ENCODE measurements at places on chromosomes 6 and 20.

- no peak for DNase-seq
These were observed 159.5 kb upstream of the MAFB start for GRCh38 chr20:40848526-40848925.

- DNase-seq: no peak
These were observed 24.3 kb downstream of the ARHGAP18 start for GRCh38 chr6:129685662-129686031.

GRCh38 chr20:12592756-12593155 is 416.0 kb upstream of the SPTLC3 start:
- no peak for DNase-seq

GRCh38 chr6:149054559-149055194 is 262.8 kb upstream of the TAB2 start:
- no peak for DNase-seq

DNA sequence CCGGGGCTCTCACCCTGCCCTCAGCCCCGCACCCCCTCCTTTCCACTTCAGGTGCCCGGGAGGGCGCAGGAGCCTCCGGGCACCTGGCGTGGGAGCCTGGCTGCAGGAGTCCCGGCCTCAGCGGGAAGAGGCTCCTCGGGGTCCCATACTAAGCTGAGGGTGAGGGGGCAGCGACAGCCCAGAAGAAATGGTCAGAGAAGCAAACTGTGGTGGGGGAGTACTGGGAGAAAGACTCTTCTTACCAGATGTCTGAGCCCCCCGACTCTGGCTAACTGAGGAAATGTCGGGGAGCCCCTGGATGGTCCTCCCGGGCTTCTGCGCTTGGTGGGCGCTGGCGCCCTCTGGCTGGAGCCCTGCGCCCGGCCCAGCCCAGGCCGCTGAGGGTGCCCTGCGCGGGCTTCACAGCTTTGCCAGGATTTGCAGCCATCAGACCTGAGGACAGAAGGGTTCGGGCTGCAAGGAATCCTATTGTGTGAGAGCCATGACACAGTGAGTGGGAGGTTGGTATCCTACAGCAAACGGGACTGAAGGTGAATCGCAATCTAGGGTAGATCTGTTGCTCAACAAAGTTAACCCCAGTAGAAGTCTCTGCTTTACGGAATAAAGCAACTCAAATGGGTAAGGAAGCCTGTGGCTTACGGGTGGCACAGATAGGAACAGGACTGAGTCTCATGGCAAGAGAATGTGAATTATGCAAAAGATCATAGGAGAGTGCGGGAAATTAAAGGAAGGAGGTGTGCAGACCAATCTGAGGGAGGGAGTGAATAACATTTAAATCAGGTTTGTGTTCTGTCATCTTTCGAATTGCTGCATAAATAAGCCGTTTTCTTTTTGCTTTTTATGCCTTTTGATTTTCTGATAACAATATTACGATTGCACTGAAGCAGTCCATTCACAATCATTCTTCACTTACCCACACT is 639 bp upstream of the RCAN2 start:
- no peak for DNase-seq

- DNase-seq: no peak
These were observed at the start of gene SNAP91 for GRCh38 chr6:83708970-83709747. SNAP91 (minus strand) TSS chr6:83709101; CDS start chr6:83707927, 1,174 bp downstream.

DNA sequence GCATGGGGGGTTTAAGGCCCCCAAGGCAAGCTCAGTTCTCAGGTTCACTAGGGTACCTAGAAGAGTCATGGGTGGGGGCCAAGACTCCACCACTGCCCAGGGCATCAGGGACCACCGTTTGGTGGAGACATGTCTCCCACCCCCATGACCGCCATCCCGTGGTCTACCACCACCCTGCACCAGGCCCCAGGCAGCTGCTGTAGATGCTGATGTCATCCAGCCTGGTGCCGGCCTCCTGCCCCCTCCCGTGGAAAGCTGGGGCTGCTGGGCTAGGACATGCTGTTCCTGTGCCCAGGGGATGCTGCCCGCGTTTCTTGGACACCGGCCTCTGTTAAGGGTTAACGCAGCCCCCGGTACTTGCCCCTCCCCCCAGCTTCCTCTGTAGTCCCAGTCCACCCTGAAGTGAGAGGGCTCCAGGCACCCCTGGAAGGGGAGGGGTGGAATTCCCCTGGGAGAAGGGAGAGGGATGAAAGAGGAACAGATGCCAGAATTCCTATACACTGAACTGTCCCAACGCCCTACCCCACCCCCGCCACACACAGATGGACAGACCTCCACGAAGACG is 587 bp downstream of the IP6K3 start:
- no peak for DNase-seq

DNA sequence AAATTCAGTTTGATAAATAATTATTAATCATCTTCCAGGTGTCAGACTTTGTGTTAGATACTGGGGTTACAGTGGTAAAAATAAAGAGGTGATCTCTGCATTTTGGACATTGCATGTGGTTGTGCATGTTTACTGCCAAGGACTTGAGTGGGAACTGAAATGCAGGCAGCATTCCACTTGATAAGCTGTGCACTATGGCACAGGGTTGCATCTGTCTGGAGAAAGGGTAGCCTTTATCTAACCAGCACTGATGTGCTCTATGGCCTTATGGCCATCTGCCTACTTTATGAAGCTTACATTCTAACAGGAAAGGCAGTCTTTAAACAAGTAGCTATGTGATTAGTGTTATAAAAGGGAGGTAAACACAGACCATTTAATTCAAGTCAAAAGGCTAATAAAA is 53.0 kb upstream of the MLIP start:
- no peak for DNase-seq

- no peak for DNase-seq
These were observed 36.5 kb upstream of the CST7 start for GRCh38 chr20:24912397-24913075.
